ENCODE measurements at places on chromosomes 1 and 21. TPM values are rescaled to one million over a fixed set of nuclear protein-coding genes. Genes with fewer than 3 reads are reported as not detected.

The BEND5 gene
- total RNA-seq: 4.1 TPM

DNA sequence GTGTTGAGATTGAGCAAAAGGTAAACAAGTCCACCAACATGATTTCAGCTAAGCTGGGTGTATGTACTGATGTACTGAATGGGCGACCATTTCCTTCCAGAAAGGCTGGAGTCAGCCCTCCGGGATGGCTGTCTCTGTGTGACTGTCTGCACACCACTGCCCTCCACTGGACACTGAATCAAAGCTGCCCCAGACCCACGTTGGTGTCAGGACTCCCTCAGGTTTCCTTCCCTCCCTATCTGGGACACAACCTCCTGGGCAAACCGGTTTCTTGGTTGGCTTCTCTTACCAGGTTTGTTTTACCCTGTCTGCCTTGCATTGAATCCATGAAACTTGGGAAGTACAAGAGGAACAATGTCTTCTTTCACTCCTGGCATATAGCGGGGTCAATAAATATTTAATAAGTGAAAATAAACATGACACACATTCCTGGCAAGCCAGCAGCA is 5.3 kb upstream of the SRP9 start:
- no peak overlapping the region for H3K4me3 ChIP-seq
- H3K36me3 ChIP-seq: no peaks in the 10 kb centered on the region
- peaks cover 29% of the 10 kb centered on the region for H3K4me1 ChIP-seq
- DNase-seq: peak; percentile 88

- H3K27ac ChIP-seq: no peak overlapping the region
- no peaks in the 10 kb centered on the region for H3K36me3 ChIP-seq
- H3K27me3 ChIP-seq: no peaks in the 10 kb centered on the region
Observed at GRCh38 chr1:168271636-168272035, 9.0 kb upstream of the TBX19 start.

DNA sequence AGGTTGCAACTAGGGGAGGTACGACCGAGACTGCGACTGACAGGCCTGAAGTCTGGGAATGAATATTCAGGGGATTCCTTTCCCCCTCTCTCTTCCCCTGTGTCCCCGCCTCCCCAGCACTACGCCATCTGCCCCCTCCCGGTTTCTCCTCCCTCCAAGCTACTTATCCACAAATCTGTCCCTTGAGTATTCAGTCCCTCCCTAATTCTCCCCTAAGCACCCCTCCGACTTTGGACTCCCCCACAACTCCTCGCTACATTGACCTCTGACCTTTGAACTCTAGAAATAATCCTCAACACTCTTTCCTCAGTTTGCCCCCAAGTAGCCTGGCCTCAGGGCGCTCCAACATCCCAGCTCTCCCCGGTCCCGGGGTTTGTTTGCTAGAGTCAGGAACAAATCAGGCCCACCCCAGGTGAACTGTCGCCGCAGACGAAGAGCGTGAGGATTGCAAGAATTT is 393 bp downstream of the LYSMD1 start:
- peaks cover 21% of the 10 kb centered on the region for H3K4me1 ChIP-seq
- peak overlapping the region; percentile 77 for H3K27ac ChIP-seq
- H3K36me3 ChIP-seq: peaks cover 66% of the 10 kb centered on the region
- no peaks in the 10 kb centered on the region for H3K27me3 ChIP-seq
- DNase-seq: peak; percentile 59
- H3K4me3 ChIP-seq: peak overlapping the region; percentile 72

DNA sequence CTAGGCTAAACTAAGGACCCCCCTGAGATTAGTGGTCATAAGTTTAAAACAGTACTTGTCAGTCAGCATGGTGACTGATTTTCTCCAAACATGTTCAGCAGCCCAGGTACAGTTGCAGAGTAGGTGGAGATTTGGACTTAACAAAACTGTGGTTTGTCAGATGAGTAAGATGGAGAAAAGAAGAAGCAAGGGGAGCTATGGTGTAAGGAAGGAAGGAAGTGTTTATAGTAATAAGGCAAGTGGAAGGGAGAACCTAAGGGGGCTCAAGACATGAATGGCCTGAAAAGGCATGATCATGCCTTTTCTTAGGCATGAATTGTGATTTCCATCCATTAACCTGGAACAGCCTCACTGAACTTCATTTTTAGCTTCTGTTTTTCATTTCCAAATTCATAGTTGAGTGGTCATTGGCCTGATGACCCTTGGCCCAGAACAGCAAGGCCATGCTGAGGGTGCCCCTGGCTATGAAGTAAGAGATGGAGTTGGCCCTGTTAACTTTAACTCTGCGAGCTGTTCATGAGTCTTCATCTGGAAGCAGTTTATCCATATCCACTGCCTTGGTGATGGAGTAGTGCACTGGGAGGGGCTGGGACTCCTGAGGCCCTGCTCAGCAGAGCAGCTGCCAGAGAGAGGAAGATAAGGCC is 60.7 kb downstream of the LRRC8D start:
- no peak for DNase-seq
- H3K36me3 ChIP-seq: no peaks in the 10 kb centered on the region
- H3K27ac ChIP-seq: no peak overlapping the region
- no peaks in the 10 kb centered on the region for H3K27me3 ChIP-seq
- peaks cover 15% of the 10 kb centered on the region for H3K4me1 ChIP-seq

The LINGO4 gene
- 0.68 TPM for total RNA-seq

DNA sequence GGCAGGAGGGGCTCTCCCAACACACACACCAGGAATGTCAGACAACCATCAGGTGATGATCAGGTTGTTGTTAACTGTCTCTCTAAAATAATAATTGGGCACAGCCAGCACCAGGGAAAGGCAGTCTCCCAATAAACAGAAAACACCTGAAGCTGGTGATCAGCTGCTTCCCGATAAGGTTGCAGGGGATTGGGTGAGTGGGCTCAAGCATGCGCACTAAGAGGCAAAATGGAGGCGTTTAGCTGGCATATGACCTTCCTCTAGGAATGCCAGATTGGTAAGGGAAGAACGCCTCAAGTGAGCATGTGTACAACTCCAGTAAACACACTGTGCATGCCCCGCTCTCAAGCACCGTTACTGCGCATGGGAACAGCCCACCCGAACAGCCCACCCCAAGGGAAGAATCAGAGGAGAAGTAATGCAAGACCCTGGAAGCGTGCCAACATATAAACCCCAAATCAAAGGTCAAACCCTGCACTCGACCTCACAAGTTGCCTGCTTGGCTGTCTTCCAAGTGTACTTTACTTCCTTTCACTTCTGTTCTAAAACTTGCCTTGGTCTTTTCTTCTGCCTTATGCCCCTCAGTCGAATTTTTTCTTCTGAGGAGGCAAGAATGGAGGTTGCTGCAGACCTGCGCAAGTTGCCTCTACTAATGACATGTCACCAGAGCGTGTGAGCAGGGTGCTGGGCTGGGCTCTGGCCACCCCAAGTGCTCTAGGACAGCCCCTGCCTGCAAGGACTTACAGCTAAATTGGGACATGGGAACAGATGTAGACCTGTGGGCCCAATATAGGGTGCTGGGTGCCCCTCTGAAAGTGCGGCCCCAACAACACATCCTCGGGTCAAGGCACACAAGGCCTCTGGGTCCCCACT is 200.8 kb downstream of the RHOU start:
- H3K27ac ChIP-seq: no peak overlapping the region
- H3K36me3 ChIP-seq: no peaks in the 10 kb centered on the region
- H3K27me3 ChIP-seq: no peaks in the 10 kb centered on the region
- H3K4me3 ChIP-seq: no peak overlapping the region

The SPATA21 gene
- total RNA-seq: not detected

DNA sequence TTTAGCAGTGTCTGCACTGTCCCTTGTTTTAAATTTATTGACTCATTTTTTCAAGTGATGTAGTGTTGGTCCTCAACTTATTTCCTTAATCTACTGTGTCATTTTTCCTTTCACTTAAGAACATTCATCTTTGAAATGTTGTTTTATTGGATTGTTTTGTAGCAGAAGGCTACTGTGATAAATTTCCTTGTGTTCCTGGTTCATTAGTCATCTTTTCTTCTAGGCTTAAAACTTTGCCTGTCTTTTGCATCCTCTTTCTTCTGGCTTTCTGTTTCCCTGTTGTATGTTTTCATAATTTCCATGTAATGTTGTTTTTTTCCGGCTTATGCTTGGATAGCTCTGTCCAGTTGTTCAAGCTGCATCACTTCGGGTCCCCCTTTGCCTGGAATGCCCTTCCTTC is 61.9 kb downstream of the UBE2T start:
- H3K4me3 ChIP-seq: no peak overlapping the region
- H3K36me3 ChIP-seq: no peaks in the 10 kb centered on the region
- no peaks in the 10 kb centered on the region for H3K4me1 ChIP-seq

GRCh38 chr1:209808059-209808581 is 2.2 kb upstream of the IRF6 start:
- H3K27ac ChIP-seq: peak overlapping the region; percentile 68
- no peak overlapping the region for H3K4me3 ChIP-seq
- peaks cover 16% of the 10 kb centered on the region for H3K4me1 ChIP-seq
- no peaks in the 10 kb centered on the region for H3K27me3 ChIP-seq

DNA sequence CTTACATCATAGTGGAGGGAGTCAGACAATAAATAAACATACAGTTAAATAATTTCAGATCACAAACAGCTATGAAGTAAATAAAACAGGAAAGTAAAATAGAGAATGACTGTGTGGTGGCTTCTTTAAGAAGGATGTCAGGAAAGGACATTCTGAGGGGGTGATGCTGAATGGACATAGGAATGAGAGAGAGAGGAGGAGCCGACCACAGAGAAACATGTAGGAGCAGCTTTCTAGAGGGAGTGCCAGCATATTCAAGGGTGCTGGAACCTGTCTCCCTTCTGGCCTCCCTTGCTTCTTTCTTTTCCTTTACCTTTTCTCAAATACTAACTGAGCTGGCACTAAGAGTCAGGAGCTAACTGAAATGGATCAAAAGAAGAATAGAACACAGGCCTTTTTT is 20.5 kb upstream of the BCL10 start:
- DNase-seq: no peak
- no peaks in the 10 kb centered on the region for H3K4me1 ChIP-seq
- no peaks in the 10 kb centered on the region for H3K36me3 ChIP-seq
- H3K27me3 ChIP-seq: no peaks in the 10 kb centered on the region

The TMEM50A gene
- 80.6 TPM for total RNA-seq

DNA sequence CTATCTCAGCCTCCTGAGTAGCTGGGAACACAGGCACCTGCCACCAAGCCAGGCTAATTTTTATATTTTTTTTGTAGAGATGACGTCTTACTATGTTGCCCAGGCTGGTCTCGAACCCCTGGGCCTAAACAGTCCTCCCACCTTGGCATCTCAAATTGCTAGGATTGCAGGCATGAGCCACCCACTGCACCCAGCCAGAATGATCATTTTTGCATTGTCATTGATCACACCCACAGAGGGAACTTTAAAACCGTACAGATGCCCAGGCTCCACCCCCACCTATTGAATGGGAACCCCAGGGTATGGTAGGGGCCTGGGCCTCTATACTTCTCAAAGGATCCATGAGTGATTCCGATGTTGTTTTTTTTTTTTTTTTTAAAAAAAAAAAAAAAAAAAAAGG is 36.7 kb downstream of the ETNK2 start:
- DNase-seq: no peak
- H3K27me3 ChIP-seq: no peaks in the 10 kb centered on the region
- H3K36me3 ChIP-seq: peaks cover 3% of the 10 kb centered on the region
- H3K27ac ChIP-seq: no peak overlapping the region
- no peak overlapping the region for H3K4me3 ChIP-seq

DNA sequence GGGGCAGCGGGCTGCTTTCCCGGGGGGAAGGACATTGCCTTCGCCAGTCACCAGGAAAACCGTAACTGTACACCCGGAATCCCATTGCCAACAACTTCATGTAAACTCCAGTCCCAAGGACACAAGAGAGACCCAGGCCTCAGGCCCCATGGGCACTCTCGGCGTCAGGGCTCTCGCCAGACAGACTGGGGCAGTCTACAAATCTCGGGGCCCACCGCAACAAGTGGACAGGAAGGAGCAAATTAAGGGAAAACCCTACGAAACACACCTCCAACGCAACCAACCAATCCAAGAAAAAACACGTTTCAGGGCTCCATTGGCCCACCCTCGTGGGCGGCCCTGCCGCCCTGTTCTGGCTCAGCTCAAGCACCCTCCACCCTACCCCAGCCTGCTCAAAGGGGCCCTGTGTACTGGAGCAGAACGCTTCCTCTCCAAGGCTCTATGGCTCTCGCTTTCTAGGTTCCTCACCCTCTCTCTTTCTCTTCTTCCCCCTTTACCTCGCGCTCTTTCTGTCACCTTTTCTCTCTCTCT is 4.6 kb upstream of the ZNF678 start:
- peaks cover 26% of the 10 kb centered on the region for H3K27me3 ChIP-seq
- DNase-seq: no peak
- H3K4me1 ChIP-seq: peaks cover 7% of the 10 kb centered on the region
- no peaks in the 10 kb centered on the region for H3K36me3 ChIP-seq
- H3K27ac ChIP-seq: no peak overlapping the region

DNA sequence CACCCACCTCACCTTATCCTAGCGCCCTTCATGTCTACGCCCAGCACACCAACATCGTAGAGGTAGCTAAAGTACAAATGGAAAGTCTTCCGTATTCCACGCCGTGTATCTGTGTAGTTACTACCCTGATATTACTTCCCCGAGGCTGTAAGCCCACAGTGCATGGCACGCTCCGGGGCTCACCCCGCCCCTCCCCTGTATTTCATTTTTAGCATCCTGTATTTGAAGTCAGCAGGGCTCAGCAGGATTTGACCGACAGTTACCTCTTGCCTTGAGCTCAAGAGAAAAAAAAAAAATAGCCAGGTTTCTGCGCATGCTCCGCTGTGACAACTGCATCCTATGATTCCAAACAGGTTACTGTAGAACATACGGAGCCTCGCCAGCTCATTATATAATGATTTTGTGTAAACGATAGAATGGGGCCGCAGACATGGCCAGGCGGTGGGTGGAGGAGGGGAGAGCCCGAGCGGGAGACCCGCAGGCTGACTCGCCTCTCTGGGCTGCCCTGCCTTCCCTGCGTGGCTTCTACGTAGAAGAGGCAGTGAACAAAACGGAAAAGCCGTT is 1.3 kb downstream of the ABCG1 start:
- peaks cover 25% of the 10 kb centered on the region for H3K4me1 ChIP-seq
- no peaks in the 10 kb centered on the region for H3K36me3 ChIP-seq
- peak overlapping the region; percentile 77 for H3K4me3 ChIP-seq
- DNase-seq: no peak
- H3K27me3 ChIP-seq: no peaks in the 10 kb centered on the region

GRCh38 chr1:3948344-3948743 is 48.3 kb upstream of the C1orf174 start:
- H3K36me3 ChIP-seq: no peaks in the 10 kb centered on the region
- no peaks in the 10 kb centered on the region for H3K4me1 ChIP-seq
- H3K27me3 ChIP-seq: peaks cover 33% of the 10 kb centered on the region
- no peak overlapping the region for H3K4me3 ChIP-seq
- H3K27ac ChIP-seq: no peak overlapping the region

DNA sequence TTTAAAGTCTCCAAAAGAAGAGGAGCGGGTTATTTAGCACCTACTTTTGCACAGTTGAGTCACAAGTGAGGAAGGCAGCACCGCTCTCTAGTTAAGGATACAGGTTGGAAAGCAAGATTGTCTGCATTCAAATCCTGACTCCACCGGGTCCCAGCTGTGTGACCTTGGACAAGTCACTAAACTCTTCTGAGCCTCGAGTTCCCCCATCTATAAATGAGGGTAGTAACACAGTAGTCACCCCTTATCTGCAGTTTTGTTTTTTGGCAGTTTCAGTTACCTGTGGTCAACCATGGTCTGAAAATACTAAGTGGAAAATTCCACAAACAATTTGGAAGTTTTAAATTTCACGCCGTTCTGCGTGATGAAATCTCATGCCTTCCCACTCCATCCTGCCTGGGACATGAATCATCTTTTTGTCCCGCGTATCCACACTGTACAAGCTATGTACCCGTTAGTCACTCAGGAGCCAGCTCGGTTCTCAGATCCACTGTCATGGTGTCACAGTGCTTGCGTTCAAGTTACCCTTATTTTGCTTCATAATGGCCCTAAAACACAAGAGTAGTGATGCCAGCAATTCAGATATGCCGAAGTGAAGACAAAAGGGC is 49.4 kb downstream of the CAPZB start:
- no peaks in the 10 kb centered on the region for H3K27me3 ChIP-seq
- peaks cover 91% of the 10 kb centered on the region for H3K4me1 ChIP-seq
- H3K27ac ChIP-seq: peak overlapping the region; percentile 82
- no peak for DNase-seq
- H3K4me3 ChIP-seq: no peak overlapping the region
- no peaks in the 10 kb centered on the region for H3K36me3 ChIP-seq

Measured in heart left ventricle (tissue), 16 donors.